ENCODE measurements at places on chromosomes 1 and 21.

DNA sequence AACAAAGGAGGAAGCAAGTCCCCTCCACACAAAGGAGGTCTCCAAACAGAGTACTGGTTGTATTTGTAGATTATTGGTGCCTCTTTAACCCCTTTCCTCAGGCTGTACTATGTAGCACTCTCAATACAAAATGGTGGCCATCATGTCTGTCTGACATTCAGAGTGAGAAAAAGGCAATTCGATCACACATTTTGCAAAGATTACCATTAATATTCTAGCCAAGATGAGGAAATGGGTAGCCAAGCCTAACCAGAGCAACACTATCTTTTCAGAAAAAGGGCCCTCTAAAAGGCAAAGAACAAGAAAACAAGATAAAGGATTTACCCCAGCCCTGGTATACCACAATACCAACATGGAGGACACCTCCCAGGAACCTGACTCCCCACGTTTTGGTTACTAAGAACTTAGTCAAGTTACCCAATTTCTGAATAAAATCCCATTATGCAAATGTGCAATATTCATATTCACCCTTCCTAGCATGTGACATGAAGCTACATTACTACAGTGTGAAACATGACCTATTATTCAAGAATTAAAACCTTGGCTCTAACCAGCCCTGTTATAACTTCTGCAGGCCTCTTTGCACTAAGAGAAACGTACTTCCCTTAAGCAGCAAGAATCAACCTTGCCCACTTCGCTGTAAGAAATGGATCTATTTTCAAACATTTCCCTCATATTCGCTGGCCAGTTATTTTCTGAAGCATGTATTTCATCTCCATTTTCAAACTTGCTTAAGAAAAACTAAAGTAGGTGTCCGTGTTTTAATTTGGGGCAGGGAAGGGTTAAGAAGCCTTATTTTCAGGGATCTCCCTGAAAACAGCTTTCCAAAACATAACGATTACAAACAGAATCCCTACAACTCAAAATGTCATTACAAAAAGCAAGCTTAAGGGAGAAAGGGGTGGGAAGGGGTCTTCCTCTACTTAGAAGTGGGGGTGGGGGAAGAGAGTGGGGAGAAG lies 2.1 kb downstream of the KDM5B start:
- DNase-seq, result no peak

DNA sequence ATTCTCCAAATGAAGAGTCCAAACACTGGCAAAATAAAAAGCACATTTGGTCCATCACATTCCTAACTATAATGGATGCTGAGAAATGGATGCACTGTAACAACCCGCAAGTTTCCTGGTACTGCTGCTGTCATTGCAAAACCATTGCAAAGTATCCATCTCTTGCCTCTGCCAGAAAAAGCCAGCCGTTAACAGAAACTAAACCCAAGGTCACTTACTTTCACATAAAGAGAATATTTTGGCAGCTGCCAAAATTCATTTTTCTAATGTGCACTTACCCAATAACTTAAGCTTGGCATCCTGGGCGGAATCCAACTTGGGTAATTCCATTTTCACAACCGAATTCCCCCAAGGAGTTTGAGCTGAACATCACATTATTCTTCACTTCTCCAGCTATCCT lies 77.0 kb upstream of the LRRC8D start:
- no peak for DNase-seq

DNA sequence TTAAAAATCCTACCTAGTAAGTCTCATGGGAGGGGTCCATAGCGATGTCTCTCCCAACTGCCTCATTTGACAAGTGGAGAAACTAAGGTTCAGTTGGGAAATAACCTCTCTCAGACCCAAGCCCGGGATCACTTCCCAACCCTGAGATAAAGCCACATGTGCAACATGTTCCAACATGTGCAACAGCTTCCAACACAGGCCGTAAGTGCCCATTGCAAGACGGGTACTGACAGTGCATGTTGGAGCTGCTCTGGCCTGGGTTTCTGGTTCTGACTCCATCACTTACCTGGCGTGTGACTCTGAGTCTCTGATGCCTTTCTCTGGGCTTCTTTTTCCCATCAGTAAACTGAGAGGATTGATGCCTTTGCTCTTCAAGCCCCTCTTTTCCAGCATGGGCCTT lies 38.0 kb upstream of the FOXO6 start:
- DNase-seq, result no peak

- DNase-seq, result no peak
Measured at GRCh38 chr1:170503665-170504064, 28.3 kb upstream of the GORAB start.

- DNase-seq, result no peak
Measured at GRCh38 chr1:9425859-9426258, 113.4 kb upstream of the SLC25A33 start.

- no peak for DNase-seq
Measured at GRCh38 chr1:221972276-221973235, 230.7 kb upstream of the DUSP10 start.

DNA sequence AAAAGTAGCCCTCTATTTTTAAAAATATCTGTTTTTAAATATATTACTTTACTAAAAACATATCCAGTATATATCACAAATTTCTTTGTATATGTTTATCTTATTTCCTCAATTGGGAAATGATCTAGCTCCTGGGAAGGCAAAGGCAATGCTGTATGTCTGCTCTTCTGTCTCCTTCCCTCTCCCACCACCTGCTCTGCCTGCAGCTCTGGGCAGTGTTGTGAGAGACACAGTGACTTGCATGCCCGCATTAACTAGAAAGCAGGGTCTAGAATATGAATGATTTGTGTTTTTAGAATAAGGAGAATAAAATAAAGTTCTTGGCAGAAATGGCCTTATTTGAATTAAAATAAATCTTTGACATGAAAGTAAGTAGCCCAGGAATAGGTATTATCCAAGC lies 11.1 kb downstream of the SLC30A10 start:
- no peak for DNase-seq

- no peak for DNase-seq
Measured at GRCh38 chr1:112935461-112936111, 20.4 kb downstream of the SLC16A1 start.

DNA sequence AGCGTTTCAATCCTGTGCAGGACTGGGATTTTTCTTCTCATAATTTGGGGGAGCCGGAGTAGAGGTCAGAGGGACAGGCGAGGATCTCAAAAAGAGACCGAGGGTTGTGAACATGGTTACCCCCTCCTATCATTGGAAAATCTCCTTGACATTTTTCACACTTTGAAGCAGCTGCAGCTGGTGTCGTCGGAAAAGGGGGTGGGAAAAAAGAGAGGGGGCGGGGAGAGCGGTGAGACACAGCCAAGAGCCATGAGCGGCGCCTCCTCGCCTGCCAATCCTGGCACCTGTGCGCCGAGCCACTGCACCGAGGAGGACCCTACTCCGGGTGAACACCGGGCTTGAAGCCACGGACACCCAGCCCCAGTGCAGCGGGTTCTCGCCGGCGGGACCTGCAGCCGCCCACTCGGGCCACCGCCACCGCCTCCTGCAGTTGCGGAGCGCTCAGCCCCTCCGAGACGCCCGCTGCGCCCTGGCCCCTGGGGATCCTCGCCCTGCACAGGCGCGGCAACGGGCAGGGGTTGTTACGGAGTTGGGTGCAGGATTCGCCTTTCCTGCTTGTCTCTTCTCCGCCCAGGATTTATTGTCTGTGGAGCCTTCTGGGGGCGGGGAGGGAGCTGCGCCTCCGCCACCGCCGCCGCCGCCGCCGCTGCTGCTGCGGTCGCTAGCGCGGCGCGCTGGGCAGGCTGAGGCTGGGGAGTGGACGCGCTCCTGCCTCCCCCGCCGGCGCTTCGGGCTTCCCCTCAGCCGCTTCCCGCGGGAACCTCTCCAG lies at the start of gene LRRC7:
TSS of gene LRRC7 (plus strand) at position 271 of the 769 bp plus-strand sequence. CDS start 718 bp downstream, outside the sequence.
- peak; percentile 15 for DNase-seq

- DNase-seq, result no peak
Measured at GRCh38 chr21:36799869-36800268, 101.0 kb downstream of the SIM2 start.

DNA sequence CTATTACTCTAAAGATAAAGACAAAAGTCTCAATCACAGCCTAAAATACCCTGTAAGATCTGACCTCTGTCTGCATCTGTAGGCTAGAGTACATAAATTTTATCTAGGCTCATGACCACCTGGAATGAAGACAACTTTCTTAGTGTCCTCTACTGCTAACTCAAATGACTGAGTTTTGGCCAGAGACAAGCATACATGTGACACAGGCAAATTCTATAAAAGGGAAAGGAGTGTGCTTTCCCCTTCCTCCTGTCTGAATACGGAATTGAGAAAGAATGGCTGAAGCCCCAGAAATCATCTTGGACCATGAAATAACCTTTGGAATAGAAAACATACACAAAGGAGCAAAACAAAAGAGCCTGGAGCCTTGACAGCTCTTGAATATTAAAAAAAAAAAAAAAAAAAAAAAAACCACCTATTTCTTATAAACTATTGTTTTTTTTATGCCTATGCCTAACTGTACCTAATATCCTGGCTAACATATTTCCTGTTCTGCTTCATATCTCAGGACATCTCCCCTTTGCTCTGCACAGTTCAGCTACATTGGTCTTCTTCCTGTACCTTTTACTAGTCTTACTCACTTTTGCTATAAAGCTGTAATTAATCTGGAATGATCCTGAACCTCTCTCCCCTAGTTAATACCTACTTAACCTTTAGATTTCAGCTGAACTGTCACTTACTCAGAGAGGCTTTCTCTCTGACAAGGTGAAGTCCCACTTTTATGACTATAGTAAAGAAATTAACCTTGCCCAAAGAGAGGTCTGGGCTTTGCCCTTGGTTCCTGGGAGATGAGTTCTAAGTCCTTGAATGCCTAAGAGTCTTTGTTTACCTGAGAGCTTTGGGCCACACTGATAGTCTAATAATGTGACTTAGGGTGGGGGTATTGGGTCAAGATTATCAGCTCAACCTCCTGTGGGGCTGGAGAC lies 16.1 kb downstream of the UCHL5 start:
- no peak for DNase-seq

DNA sequence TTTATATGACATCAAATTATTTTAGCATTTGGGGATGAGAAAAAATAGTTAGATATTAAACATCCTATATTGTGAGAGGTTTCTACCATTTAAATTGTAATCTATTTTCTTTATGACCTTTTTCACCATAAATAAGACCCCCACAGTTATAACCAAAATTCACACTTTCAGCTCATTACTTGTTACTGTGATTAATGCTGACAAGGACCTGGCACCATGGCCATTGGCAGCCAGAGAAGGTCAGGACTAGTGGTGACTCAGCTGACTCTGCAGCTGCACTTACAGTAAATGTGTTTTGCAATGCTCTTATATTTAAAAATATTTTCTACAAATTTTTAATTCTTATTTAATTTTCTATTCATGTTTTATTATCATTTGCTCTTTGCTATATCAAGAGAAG lies 133.3 kb upstream of the C1orf105 start:
- peak; percentile 60 for DNase-seq

- DNase-seq, result peak; percentile 65
Measured at GRCh38 chr1:22709891-22710700, 543 bp upstream of the EPHB2 start.

DNA sequence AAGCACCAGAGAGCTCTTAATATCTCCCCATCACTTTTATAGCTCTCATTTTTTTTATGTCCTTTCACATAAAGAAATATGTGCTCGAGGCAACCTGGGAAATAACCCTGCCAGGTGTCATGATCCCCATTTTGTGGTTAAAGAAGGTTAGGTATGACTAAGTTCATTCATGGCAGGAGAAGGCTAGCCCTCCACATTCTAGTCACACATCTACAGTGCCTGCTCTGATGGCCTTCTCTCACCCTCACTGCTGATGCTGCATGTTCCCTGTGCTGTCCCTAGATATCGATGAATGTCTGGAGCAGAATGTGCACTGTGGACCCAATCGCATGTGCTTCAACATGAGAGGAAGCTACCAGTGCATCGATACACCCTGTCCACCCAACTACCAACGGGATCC lies 187.5 kb downstream of the TPR start:
- DNase-seq, result no peak

DNA sequence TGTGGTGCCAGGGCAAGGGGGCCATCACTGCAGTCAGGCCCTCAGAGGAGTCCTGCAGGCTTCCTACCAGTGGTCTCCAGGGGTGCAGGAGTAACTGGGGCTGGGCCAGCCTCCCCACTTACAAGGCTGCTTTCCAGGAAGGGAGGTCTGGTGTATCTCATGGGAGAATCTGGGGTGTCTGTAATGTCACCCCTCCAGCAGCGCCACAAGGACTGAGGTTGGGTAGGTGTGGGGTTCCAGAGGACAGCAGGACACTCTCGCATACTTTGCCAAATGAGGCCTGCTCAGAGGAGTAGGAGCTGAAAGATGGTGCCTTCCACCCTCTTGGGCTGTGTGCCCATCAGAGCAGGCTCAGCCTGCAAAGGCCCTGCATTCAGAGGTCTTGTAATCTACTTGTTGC lies 46.9 kb downstream of the TNNT2 start:
- DNase-seq, result no peak

GRCh38 chr1:159779403-159779851 lies 1.3 kb upstream of the DUSP23 start:
- DNase-seq, result no peak

DNA sequence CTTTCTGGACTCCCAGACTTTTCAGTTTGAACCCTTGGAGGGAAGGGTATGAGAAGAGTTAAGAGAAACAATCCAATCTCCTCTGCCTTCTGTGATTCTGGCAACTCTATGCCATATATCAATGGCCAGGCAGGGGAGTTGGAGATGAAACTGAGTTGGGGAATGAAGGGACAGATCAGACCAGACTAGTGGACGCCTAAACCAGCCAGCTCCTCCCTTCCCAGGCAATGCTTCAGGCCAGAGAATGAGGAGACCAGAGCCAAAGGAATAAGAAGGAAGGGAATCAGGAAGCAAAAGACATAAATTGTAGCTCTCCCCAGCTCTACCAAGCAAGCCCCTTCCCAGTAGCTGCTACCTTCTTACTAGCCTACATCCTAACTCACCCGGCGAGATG lies 22.7 kb downstream of the PLEKHA6 start:
- DNase-seq, result no peak

GRCh38 chr1:84615790-84616189 lies 41.5 kb upstream of the CTBS start:
- DNase-seq, result no peak

Measured in left ventricle myocardium inferior (tissue), 1 donor.